ENCODE measurements at places on chromosomes 7 and 10. TPM values are rescaled to one million over a fixed set of nuclear protein-coding genes. Genes with fewer than 3 reads are reported as not detected.

Gene AGAP3
- 60.0 TPM for total RNA-seq

Gene SPDYE8
- total RNA-seq = not detected

Gene PSMC2
- total RNA-seq = 229 TPM

Gene ZNF804B
- not detected for total RNA-seq

Gene ZNF800
- 40.9 TPM for total RNA-seq

DNA sequence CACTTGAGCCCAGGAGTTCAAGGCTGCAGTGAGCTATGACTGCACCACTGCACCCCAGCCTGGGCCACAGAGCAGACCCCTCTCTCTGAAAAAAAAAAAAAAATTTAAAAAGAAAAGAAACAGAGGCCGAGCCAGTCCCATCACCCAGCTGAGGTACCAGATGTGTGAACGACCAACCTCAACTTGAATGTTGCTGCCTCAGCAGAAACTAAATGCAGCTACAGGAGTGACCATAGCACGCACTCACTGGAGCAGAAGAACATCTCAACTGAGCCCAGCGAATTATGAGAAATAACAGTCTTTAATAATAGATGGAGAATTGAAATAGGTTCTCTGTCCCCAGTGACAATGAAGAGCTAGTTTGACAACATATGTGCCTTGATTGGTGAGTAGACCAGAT lies 53.1 kb upstream of the ST8SIA6 start:
- no peak for DNase-seq

GRCh38 chr7:30349170-30349569 lies 64.8 kb downstream of the ZNRF2 start:
- no peak for DNase-seq

- no peak for DNase-seq
Measured at GRCh38 chr10:34272316-34272715, 542.8 kb downstream of the PARD3 start.
